Tibial nerve (tissue), 4 donors: ENCODE measurements at places on chromosomes 4 and X.

DNA sequence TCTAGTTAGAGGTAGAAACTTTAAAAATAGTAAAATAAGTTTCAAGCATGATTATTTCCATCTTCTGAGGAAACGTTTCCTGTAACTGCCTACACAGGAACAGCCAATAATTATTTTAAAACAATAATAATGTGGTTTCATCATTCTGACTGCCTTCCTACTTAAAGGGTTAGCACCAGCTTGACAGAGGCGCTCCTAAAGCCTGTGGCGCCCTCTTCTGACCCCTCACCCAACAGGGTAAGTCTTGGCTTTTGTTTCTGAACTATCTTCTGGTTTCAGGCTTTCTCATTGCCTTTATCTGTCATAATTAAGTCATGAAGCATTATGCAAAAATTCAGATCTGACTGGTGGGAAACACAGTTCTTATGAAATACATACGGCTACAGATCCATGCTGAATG is 96.7 kb downstream of the ITM2A start:
- no peak overlapping the region for H3K27ac ChIP-seq
- no peak for DNase-seq
- no peaks in the 10 kb centered on the region for H3K36me3 ChIP-seq
- H3K4me3 ChIP-seq, result no peak overlapping the region
- no peaks in the 10 kb centered on the region for H3K4me1 ChIP-seq
- H3K27me3 ChIP-seq, result peaks cover 8% of the 10 kb centered on the region

DNA sequence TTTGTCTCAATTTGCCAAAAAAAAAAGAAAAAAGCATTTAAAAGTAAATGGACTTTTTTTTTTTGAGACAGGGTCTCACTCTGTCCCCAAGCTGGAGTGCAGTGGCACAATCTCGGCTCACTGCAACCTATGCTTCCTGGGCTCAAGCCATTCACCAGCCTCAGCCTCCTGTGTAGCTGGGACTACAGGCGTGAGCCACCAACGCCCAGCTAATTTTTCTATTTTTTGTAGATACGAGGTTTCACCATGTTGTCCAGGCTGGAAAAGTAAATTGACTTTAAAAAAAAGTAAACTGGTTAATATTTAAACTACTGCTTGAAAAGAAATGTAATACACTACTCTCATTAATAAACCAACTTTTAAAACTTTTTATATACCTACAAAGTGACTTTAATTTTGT is 5.9 kb downstream of the AIFM1 start:
- peaks cover 4% of the 10 kb centered on the region for H3K4me1 ChIP-seq
- H3K4me3 ChIP-seq, result no peak overlapping the region
- no peak for DNase-seq
- H3K27me3 ChIP-seq, result no peaks in the 10 kb centered on the region
- no peaks in the 10 kb centered on the region for H3K36me3 ChIP-seq
- H3K27ac ChIP-seq, result no peak overlapping the region

- H3K4me1 ChIP-seq, result no peaks in the 10 kb centered on the region
- DNase-seq, result no peak
- H3K4me3 ChIP-seq, result no peak overlapping the region
These were observed 172.6 kb downstream of the RBM46 start for GRCh38 chr4:154953691-154954090.

GRCh38 chr4:46505131-46505530 is 115.2 kb upstream of the GABRA2 start:
- DNase-seq, result no peak
- no peak overlapping the region for H3K4me3 ChIP-seq
- H3K4me1 ChIP-seq, result no peaks in the 10 kb centered on the region
- H3K27ac ChIP-seq, result no peak overlapping the region
- H3K27me3 ChIP-seq, result no peaks in the 10 kb centered on the region

DNA sequence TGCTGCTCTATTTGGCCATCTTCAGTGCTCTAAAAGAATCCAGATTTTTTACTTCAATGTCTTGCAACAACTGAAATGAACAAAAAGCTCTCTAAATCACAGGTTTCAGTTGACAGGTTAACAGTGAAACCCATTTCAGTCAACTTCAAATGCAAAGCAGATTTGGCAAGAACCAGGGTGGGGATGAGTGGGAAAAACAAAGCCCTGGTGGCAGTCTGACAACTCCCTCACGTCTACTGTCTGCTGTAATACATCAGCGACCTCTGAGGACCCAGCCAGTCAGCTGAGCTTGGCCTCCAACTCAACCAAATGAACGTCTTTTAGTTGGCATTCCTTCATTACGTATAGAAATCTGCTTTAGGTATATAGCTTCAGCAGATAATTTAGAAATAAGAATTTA is 95.8 kb downstream of the COL25A1 start:
- no peak overlapping the region for H3K4me3 ChIP-seq
- H3K36me3 ChIP-seq, result no peaks in the 10 kb centered on the region
- no peak overlapping the region for H3K27ac ChIP-seq
- no peaks in the 10 kb centered on the region for H3K27me3 ChIP-seq

- H3K4me3 ChIP-seq, result no peak overlapping the region
- H3K36me3 ChIP-seq, result no peaks in the 10 kb centered on the region
- DNase-seq, result no peak
- H3K27me3 ChIP-seq, result no peaks in the 10 kb centered on the region
- no peaks in the 10 kb centered on the region for H3K4me1 ChIP-seq
- no peak overlapping the region for H3K27ac ChIP-seq
These were observed 21.2 kb upstream of the SMIM20 start for GRCh38 chr4:25892796-25893195.

- no peaks in the 10 kb centered on the region for H3K27me3 ChIP-seq
- no peak for DNase-seq
- H3K27ac ChIP-seq, result no peak overlapping the region
- H3K4me3 ChIP-seq, result no peak overlapping the region
These were observed 181.0 kb upstream of the MAMLD1 start for GRCh38 chrX:150182161-150182560.

DNA sequence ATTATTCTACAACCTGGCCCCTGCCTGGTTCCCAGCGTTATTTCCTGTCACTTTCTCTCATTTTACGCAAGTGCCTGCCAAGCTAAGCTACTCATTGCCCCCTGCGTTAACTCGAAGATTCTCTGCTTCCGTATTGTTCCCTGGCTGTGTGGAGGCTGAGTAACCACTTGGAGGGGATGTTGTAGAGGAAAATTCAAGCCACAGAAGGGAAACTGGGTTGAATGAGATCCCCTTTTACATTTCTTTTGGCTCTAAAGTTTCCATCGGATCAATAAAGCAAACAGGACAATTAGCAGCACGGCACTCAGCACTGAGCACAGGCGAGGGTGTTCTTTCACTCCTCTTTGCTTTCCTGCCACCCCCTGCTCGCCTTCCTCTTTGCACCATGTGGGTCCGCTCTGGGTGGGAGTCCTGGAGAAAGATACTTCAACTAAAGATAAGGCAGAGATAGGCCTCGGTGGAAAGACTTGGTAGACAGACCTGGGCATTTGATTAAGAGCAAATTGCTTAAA is 4.2 kb upstream of the TMSB4X start:
- H3K27ac ChIP-seq, result peak overlapping the region; percentile 74
- peaks cover 4% of the 10 kb centered on the region for H3K27me3 ChIP-seq
- H3K36me3 ChIP-seq, result no peaks in the 10 kb centered on the region
- peak; percentile 43 for DNase-seq
- H3K4me3 ChIP-seq, result peak overlapping the region; percentile 9

- H3K4me1 ChIP-seq, result no peaks in the 10 kb centered on the region
- H3K36me3 ChIP-seq, result no peaks in the 10 kb centered on the region
- no peak overlapping the region for H3K4me3 ChIP-seq
- H3K27ac ChIP-seq, result no peak overlapping the region
- DNase-seq, result no peak
These were observed 49.9 kb downstream of the IL15 start for GRCh38 chr4:141686146-141686775.

- H3K27ac ChIP-seq, result peak overlapping the region; percentile 5
- H3K36me3 ChIP-seq, result peaks cover 5% of the 10 kb centered on the region
- no peak overlapping the region for H3K4me3 ChIP-seq
- H3K4me1 ChIP-seq, result no peaks in the 10 kb centered on the region
- no peaks in the 10 kb centered on the region for H3K27me3 ChIP-seq
- peak; percentile 48 for DNase-seq
These were observed 30.9 kb upstream of the HSD17B13 start for GRCh38 chr4:87353592-87353991.

- peaks cover 17% of the 10 kb centered on the region for H3K36me3 ChIP-seq
- peaks cover 7% of the 10 kb centered on the region for H3K4me1 ChIP-seq
- H3K4me3 ChIP-seq, result no peak overlapping the region
- H3K27me3 ChIP-seq, result no peaks in the 10 kb centered on the region
- no peak overlapping the region for H3K27ac ChIP-seq
- no peak for DNase-seq
These were observed 250.7 kb downstream of the RAPGEF2 start for GRCh38 chr4:159353422-159354116.

DNA sequence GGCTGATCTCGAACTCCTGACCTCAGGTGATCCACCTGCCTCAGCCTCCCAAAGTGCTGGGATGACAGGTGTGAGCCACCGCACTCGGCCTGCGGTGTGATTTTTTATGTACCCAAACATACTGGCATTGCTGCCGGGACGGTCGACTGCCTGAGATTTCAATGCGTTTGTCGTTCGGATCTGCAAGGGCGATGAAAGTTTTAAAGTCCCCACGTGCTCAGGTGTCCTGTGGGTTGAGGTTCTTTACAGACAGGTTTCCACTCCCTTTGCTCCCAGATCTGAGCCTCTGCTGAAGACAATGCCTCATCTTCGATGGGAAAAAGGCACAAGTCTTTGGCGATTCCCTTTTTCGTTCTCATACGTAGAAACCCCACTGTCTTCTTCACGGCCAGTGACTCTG is 78.1 kb upstream of the SHOX start:
- no peak overlapping the region for H3K4me3 ChIP-seq
- H3K27ac ChIP-seq, result no peak overlapping the region
- H3K27me3 ChIP-seq, result no peaks in the 10 kb centered on the region
- no peaks in the 10 kb centered on the region for H3K36me3 ChIP-seq
- no peaks in the 10 kb centered on the region for H3K4me1 ChIP-seq
- no peak for DNase-seq

DNA sequence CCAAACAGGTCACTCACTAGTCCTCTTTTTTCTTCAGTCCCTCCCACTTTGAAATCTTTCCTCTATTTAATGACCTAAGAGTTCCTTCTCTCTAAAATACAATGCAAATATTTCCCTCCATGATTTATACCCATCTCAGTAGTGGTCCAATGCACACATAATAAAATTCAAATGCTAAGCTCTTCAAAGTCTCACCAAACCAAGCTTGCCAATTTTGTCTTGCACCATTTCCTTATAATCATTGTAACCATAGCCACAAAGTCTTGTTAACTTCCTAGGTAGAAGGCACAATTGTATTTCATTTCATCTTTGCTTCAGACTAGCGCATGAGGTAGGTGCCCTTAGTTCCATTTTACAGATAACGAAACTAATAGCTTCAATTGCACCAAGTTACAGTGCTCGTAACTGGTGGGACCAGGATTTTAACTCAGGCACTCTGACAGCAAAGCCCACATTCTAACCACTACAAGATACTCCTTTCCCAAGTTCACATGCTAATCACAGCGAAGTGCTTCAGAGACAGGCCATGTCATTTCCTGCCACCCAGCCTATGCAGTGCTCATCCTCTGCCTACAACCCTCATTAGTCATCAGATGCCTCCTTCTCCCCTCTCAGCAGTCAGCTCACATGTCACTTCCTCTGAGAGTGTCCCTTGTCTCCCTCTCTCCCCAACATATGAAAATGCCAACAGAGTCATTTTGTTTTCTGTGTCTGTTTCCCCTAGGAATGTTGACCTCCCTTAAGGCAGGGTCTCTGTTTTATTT is 66.9 kb upstream of the PPARGC1A start:
- no peak overlapping the region for H3K27ac ChIP-seq
- H3K4me1 ChIP-seq, result no peaks in the 10 kb centered on the region
- H3K27me3 ChIP-seq, result no peaks in the 10 kb centered on the region
- H3K4me3 ChIP-seq, result no peak overlapping the region

DNA sequence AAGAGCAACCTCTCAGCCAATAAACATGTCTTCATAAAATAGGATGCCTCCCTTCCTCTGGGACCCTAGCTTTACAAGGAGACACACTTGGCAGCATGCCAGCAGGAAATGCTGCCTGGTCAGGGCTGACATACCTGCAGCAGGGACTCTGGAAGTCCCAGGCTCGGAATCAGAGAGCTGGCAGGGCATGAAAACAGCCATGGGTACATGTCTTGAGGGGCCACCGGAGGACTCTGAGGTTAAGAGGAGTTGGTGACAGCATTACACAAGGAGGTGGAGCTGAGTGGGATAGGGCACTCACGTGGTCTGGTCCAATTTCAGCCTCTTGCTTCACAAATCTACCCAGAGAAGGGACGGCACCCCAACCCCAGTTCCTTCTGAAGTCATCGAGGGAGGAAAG is 15.7 kb downstream of the MSX1 start:
- no peak for DNase-seq
- peaks cover 71% of the 10 kb centered on the region for H3K27me3 ChIP-seq
- H3K4me3 ChIP-seq, result no peak overlapping the region
- H3K4me1 ChIP-seq, result no peaks in the 10 kb centered on the region
- H3K36me3 ChIP-seq, result no peaks in the 10 kb centered on the region

DNA sequence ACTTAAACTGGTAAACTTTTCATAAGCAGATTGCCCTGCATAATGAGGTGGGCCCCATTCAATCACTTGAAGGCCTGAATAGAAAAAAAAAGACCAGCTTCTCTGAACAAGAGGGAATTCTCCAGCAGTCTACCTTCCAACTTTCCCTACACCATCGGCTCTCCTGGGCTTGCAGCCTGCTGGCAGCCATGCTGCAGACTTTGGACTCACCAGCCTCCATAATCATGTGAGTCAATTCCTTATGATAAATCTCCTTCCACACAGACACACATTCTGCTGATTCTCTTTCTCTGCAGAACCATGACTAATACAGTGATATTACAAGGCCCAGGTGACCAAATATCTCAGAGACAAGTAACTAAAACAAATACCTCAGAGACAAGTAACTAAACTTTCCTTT is 113.8 kb upstream of the WDR17 start:
- H3K4me1 ChIP-seq, result no peaks in the 10 kb centered on the region
- DNase-seq, result no peak
- H3K36me3 ChIP-seq, result no peaks in the 10 kb centered on the region
- H3K27ac ChIP-seq, result no peak overlapping the region
- no peaks in the 10 kb centered on the region for H3K27me3 ChIP-seq

- DNase-seq, result no peak
- H3K27ac ChIP-seq, result no peak overlapping the region
- no peaks in the 10 kb centered on the region for H3K27me3 ChIP-seq
- no peaks in the 10 kb centered on the region for H3K36me3 ChIP-seq
These were observed 595.9 kb downstream of the BCOR start for GRCh38 chrX:39501822-39502221.

DNA sequence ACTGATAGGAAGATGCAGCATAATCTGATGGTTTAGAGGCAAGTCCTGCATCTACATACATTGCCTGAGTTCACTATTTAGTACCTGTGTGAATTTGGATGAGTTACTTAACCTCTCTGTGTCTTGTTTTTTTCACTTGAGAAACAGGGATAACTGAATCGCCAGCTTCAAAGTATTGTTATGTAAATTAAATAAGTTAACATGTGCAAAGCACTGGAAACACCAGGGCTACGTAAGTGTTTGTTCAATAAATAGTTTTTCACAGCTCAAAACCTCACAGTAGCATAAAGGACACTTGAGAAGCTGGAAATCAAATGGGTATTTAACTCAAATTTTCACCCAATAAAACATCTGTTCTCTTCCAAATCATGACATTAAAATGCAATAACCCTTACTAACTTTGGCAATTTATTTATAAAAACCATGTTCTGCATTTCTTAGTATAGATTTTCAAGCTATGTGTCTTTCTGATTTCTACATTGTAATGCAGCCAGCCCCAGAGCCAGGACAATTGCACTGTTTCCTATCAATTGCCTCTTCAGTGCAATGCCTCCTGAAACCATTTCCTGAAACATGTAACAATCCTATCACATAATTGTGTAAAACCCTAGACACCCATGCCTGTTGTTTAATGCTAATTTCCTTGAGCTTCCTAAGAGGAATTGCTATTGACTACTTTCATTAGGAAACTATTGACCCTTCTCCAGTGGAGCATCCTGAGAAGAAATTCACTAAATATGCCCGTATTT is 177.1 kb downstream of the UNC5C start:
- no peaks in the 10 kb centered on the region for H3K27me3 ChIP-seq
- no peaks in the 10 kb centered on the region for H3K36me3 ChIP-seq
- H3K4me3 ChIP-seq, result no peak overlapping the region
- no peak for DNase-seq
- no peak overlapping the region for H3K27ac ChIP-seq
